Stimulated activated CD4-positive, alpha-beta T cell treated with anti-CD3 and anti-CD28 coated beads, TNF-alpha, amount 100 ng/mL, for 1 hour (primary cell): ENCODE measurements at places on chromosomes 3 and 15.

GRCh38 chr3:142269767-142270166 is 44.4 kb upstream of the GK5 start:
- DNase-seq = no peak

- no peak for DNase-seq
Measured at GRCh38 chr15:69305204-69305931, 6.7 kb downstream of the PAQR5 start.

DNA sequence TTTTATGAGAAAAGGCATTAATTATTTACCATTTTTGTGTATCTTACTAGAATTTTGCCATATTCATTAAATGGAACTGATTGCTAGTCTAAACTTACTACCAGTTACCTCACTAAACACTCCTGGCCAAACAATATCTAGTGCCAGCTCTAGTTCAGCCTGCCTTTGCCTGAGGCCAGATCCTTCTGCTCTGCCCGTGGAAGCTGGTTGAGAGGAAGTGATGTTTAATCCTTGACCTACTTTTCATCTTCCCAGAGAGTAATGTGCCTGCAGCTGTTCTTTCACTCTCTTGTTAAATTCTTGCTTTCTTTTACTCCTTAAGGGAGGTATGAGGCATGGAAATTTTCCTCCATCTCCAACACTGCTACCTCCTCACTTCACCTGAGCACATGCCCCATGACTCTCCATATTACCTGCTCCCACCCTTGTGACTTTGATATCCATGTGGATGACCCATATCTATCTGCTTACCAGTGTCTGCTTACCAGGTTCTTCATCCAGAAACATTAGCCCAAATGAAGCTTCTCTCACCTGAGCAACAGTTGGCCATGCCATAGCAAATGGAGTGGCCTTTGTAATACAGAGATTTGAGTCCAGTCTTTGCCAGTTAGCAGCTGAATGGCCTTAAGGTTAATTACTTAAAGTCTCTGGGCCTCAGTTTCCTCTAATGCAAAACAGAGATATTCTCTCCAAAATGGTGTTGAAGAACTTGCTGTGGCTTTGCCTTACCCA is 53.4 kb downstream of the UBE2E1 start:
- DNase-seq = no peak

DNA sequence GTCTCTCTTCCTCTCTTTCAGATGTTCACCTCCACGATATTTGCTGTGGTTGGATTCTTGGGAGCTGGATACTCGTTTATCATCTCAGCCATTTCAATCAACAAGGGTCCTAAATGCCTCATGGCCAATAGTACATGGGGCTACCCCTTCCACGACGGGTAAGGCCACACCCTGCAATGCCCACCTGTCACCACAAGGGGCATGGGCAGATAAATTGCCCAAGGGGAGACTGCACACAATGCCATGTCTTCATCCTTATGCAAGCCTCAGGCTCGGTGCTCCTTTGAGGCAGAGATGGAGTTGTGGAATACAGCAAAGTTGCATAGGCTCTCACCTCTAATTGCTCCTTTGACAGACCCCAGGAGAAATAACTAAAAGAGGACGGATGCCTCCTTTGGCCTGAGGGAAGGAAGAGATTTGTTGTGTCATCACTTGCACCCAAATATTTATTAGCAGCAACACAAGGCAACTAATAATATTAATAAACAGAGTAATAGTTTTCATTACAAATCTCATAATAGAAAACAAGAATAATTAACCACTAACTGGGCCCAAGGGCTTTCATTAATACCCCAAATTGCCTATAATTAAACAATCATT is 13.2 kb downstream of the TM4SF4 start:
- DNase-seq = no peak

GRCh38 chr3:60552581-60552980 is 698.7 kb downstream of the FHIT start:
- no peak for DNase-seq

- no peak for DNase-seq
Measured at GRCh38 chr3:69339760-69340159, 46.1 kb downstream of the FRMD4B start.

DNA sequence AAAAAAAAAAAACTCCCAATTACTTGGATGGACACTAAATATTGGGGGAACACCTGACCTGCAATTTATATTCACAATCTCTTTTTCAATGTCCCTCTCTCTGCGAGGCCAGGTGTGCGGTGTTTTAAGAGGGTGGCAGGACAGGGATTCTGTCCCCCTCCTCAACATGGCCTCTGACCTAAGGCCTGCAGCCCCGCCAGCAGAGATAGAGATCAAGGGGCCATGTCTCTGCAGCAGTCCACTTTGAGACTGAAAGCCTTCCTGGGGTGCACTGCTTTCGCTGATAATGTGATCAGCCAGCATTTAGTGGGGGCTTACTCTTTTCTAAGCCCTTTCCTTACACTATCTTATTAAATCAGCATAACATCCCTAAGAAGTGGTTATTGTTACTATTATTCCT is 419.9 kb downstream of the OCA2 start:
- no peak for DNase-seq

GRCh38 chr15:99105514-99106341 is 848 bp downstream of the SYNM start:
- peak; percentile 18 for DNase-seq

DNA sequence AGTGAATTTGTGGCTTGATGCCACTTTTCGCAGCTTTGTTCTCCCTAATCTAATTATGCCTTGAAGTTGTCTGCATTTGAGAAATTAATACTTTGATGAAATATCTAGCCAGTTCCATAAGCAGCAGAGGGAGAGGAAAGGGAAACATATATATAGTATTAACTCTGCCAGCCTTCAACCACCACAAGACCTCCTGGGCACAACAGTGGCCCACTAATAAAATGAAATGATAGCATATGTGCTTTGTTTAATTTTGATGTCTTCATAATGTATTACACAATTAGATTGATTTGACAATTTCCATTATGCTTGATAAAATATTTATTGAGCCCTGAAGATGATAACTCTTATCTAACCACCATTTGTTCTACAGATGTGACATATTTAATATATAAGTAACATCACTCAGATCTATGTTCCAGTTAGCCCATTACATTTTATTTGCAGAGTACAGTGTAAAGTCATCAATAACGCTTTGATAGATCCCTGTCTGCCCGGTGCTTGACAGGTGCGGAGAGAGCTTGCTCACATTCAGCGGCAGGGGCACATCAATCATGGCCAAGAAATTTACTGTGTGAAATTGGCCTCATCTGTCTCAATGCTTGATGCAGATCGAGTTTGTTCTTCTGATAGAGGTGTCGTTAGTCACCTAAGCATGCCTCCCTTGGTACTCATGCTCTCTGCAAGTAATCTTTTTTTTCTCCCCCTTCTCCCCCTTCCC is 187.4 kb downstream of the MECOM start:
- DNase-seq = no peak

DNA sequence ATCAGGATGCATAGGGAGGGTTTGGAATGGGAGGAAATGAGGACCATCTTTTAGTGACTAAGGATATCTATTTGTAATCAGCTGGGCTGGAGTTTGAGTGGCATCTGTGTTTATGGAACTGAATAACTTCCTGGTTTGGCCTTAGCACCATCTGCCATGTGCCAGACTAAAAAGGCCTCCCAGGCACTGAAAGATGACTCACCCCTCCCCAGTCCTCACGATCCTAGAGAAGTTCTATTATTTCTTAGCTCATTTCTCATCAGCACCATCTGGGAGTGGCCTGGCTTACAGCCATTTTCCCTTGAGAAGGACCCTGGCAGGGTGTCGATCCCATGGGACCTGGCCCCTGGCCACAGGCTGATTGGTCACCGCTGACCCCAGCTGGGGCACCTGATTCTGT is 23.9 kb upstream of the CTXND1 start:
- no peak for DNase-seq

GRCh38 chr15:89754361-89755154 is 3.5 kb upstream of the MESP1 start:
- no peak for DNase-seq

- no peak for DNase-seq
Measured at GRCh38 chr3:129278966-129279906, 566 bp downstream of the HMCES start.

DNA sequence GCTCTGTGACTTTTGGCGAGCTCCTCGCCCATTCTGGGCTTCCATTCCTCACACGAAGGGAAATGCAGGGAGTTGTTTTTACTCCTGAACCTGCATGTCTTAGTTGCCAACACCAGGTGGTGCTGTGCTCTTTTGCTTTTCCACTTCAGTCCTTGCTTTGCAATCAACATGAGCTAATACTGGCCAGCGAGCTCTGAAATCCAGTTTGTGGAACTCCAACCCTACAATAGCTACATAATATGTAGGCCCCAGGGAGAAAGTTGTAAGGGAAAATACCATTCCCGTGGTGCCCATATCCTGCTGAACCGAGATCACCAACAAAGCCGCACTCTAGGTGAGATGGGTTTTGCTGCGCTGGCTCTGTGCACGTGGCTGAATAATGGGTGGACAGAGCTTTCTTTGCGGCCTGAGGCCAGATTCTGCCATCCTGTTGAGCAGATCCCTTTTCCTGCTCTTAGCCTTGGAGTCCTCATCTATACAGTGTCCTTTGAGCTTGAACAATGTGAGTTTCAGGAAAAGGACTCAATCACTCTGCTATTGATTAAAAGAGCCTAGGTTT is 25.0 kb downstream of the LSM3 start:
- no peak for DNase-seq

GRCh38 chr15:58213587-58214338 is 75.6 kb downstream of the AQP9 start:
- no peak for DNase-seq

GRCh38 chr3:150357923-150358607 is 50.0 kb upstream of the TSC22D2 start:
- DNase-seq = no peak

GRCh38 chr15:77905301-77905920 is 172.1 kb downstream of the TBC1D2B start:
- DNase-seq = no peak

- DNase-seq = no peak
Measured at GRCh38 chr3:154307363-154307762, 16.9 kb downstream of the DHX36 start.

GRCh38 chr3:46488735-46489361 is 8.9 kb upstream of the RTP3 start:
- peak; percentile 81 for DNase-seq

DNA sequence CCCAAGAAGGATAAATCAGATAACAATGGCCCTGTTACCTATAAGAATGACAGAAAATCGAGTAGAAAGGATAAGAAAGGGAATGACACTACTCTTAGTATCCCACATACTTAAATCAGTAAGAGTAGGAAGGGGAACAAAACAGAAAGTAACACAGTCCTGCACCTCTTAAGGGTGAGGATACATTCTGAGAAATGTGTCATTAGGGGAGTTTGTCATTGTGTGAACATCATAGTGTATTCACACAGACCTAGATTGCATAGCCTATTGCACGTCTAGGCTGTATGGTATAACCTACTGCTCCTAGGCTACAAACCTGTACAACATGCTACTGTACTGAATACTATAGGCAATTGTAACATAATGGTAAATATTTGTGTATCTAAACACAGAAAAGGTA is 142.6 kb downstream of the PLCH1 start:
- DNase-seq = no peak

DNA sequence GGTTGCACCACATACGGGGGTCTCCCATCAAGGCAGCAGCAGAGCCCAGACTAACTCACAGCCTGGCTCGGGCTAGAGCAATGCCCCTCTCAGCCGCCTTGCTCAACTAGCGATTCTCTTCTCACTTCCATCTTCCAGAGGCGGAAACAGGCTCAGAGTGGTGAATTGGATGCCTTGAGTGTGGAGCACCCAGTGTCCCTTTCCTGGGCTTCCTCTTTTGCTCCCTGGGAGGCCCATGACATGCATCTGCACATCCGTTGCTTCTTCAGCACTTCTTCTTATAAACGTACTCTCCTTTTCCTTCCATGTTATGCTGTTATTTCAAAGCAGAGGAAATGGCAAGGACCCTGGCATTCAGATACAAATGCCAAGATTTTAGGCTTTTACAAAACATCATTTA is 2.1 kb upstream of the IQSEC1 start:
- DNase-seq = no peak

- DNase-seq = no peak
Measured at GRCh38 chr3:79415356-79415755, 352.4 kb downstream of the ROBO1 start.

DNA sequence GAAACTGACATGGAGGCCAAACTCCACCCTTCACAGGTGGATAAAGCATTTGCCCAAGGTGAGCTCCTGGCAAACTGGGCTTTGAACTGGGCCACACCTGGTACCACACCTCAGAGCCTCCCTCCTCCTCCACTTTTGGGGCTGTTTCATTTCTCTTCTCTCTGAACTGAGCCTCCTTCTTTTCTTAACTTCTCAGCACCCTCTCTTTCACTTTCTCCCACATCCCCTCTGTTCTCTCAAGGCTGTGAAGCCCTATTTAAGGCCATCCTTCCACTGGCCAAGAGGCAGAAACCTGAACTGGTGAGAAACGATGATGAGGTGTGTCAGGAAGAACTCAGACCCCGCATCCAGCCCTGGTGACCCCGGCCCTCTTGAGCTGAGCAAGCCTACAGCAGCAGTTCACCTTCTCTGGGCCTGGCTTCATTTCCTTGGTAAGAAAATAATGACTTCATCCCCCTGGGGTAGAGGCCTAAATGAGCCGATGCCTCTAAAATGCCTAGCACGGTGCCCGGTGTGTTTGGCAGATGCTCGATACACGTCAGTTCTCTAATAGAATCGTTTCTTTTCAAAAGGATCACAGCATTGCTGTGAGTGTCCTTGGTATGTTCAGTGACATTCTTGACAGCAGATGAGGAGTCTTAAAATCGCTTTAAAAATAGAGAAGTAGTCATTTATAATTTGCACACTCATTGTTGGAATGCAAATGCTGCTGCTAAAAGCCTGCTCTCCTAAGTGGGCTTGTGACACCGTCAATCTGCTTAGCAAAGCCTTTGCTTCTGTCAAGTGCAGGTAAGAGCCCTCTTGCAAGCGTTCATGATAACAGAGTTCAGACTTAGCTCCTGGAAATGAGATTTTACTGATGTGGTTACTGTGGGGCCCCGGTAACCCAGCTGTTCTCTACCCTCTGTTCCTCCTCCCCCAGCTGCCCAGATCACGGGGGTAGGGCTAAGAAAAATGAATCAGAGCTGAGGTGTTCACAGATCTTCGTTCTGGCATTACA is 97.7 kb upstream of the ATP2B2 start:
- peak; percentile 37 for DNase-seq

GRCh38 chr15:34241376-34242330 is 16.8 kb downstream of the EMC4 start:
- DNase-seq = no peak

DNA sequence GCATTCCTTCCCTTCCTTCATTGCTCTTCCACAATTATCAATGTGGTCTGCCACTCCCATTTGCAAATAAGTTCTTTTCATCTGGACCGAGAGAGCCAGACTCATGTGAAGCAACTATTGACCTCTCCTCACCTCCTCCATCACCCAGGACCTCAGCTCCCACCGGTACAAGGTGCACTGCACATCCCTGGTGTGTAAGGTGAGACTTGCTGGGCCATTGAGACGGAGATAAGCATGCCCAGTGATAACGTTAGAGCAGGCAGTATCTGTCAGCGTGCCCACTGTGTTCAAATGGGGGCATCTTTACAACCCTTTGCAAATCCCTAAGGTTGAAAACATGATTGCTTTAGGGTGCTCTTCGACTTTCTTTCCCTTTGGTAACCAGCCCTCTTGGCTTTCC is 154.8 kb downstream of the ADAMTS17 start:
- DNase-seq = no peak

- DNase-seq = no peak
Measured at GRCh38 chr3:178075344-178075743, 460.9 kb upstream of the KCNMB2 start.

GRCh38 chr3:131033480-131034080 is 6.9 kb downstream of the NEK11 start:
- no peak for DNase-seq

GRCh38 chr3:98695796-98696195 is 67.3 kb upstream of the ST3GAL6 start:
- DNase-seq = no peak
